Activated CD4-positive, alpha-beta T cell treated with anti-CD3 and anti-CD28 coated beads for 24 hours (primary cell): ENCODE measurements at places on chromosomes 2 and 18.

DNA sequence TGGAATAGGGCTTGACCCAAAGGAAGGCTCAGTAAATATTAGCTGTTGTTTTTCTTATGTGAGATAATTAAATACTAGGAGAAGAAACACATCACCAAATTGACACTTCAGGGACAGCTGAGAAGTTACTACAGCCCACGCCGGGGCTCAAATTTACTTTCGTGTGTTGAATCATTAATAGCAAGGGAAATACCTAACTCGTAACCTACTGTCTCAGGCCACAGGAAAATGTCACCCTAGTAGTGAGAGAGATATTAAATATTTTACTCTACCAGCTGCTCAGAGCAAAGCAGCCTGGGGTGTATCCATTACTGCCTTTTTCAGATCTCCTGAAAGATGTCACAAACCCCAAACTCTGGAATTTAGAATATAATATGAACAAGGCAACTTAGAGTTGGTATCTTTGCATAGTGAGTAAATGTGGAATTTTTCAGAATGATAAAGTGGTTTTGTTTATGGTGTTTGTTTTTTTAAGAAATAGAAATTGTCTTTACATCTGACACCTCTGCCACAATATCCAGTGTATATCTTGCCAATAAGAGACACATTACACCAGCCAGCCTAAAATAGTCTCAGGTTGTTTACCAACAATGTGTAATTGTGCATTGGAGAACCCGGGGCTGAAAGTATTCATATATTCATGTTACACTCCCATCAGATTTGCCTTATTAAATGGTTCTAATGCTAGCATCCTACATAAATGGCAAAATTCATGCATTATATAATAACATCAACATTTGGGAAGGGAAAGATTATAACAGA lies 48.4 kb downstream of the ATP8B1 start:
- no peak for DNase-seq

DNA sequence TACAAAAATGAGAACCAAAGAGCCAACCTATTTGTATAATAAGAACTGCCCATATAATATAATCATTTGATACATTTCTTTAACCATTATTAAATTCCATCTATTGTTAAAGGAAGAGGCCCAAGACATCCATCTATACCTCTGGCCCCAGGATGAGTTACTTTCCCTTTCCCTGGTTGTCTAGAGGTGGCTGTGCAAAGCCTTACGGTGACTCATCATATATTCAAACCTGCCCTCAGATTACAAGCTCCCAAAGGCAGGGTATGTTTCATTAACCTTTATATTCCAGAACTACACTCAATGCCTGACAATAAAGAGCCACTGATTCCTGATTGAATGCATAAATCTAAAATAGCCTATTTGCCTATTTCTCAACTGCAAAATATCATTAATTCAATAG lies 105.8 kb upstream of the PID1 start:
- DNase-seq: no peak

DNA sequence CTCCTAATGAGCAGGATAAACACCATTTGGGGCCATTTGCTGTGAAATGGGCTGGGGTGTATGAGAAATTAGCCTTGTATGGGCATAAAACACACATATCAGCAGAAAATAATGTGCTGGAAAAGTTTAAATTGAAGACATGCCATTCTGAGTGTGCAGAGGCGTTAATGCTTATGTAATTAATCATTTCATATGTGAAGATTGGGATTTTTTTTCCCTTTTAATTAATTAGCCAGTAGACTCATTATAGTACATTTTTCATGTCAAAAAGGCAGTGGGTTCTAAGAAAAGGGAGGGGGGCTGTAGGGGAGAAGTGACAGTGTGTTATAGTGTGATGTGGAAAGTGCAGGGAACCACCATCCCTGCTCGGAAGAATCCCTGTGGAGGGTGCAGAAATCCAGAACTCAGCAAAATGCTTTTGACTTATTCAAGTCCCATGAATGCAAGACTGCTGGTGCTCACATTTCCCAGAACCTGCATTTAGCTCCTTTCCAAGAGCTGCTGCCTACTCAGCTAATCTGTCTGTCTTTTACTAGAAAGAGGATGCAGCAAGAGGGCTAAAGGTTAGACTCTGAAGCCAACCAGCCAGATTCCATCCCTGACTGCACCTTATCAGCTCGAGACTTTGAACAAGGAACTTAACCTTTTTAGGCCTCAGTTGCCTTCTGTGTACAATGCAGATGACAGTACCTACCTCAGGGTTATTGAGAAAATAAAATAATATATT lies 11.6 kb upstream of the COX7A2L start:
- DNase-seq: no peak

GRCh38 chr2:60119778-60120177 lies 433.7 kb downstream of the BCL11A start:
- no peak for DNase-seq

DNA sequence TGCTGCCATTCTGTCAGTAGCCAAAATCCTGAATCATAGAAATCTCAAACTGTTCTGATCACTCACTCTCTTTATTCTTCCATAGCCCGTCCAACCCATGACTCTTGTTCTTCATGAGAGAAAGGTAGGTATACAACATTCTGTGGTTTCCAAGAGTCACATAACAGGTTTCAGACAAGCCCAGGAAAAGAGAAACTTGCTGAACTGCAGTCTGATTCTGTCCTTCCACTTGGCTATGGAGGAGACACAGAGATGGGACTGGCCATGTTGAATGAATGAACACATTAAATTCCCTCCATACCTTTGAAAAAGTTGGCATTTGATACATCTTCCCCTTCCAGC lies 880.2 kb upstream of the CELF4 start:
- no peak for DNase-seq

GRCh38 chr18:63131106-63131958 lies 188.2 kb downstream of the BCL2 start:
- peak; percentile 50 for DNase-seq

DNA sequence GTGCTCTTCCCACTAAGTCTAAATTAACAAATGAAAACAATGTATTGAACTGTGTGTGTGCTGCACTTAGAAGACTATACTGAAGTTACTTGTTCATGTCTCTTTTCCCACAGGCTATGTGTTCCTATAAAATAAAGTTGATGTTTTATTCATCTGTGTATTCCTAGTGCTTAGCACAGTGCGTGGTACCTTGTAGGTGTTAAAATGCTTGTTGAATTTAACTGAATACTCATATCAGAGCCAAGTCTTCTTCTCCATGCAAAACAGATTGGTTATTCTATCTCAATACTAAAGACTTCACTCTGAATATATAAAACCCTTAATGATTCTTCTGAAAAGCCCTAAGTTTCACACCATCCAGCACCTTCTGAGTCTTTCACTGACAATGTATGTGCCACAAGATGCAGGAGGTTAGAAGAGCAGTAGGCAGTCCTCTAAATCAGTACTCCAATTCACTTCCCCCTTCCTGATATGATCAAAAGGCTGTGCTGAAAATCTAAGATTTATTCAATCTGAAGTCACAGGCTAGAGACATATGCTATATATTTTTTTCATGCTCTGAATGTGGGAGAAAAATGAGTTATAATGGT lies 231.7 kb upstream of the CCDC150 start:
- no peak for DNase-seq

DNA sequence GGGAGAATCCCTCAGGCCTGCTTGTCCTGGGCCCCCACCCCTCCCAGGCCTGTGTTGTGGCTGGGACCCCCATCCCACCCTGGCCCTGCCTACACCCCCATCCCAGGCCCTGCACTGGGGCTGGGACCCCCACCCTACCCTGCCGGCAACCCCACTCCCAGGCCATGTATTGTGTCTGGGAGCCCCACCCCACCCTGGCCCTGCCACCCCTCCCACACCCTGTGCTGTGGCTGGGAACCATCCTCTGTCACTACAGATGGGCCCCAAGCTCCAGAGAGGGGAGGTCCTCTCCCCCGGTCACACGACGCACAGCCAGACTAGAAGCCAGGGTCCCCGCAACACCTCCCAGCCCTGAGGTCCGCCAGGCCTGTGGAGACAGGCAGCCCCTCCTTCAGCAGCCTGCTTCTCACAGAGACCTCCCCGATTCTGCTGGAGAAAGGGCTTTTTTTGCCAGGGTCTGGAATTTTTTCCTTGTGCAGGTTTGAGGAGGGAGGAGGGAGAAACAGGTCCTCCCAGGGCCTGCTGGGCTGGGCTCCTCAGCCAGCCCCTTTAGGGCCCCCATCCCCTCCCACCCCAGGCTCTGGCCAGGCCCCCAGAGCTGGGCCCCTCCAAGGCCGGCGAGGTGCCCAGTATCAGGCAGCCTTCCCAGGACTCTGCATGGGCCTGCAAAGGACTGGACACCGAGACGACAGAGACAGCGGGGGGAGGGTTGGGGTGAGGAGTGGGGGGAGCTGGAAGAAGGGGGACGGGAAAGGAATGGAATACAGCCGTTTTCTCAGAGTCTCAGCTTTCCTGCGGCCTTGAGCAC lies 28.0 kb downstream of the KIF1A start:
- DNase-seq: no peak

- DNase-seq: no peak
Measured at GRCh38 chr18:56470406-56471351, 167.7 kb downstream of the TXNL1 start.

DNA sequence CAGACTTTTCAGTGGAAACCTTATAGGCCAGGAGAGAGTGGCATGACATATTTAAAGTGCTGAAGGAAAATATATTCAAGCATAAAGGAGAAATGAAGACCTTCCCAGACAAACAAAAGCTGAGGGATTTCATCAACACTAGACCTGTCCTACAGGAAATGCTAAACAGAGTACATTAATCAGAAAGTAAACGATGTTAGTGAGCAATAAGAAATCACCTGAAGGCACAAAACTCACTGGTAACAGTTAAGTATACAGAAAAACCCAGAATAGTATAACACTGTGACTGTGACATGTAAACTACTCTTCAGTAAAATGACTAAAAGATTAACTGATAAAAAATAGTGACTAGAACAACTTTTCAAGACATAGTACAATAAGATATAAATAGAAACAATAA lies 87.4 kb downstream of the ATP8B1 start:
- no peak for DNase-seq

GRCh38 chr2:125543968-125544514 lies 1111.9 kb upstream of the GYPC start:
- no peak for DNase-seq

- no peak for DNase-seq
Measured at GRCh38 chr2:195124391-195125079, 532.5 kb upstream of the SLC39A10 start.

GRCh38 chr18:63346031-63346430 lies 21.0 kb downstream of the KDSR start:
- DNase-seq: no peak

DNA sequence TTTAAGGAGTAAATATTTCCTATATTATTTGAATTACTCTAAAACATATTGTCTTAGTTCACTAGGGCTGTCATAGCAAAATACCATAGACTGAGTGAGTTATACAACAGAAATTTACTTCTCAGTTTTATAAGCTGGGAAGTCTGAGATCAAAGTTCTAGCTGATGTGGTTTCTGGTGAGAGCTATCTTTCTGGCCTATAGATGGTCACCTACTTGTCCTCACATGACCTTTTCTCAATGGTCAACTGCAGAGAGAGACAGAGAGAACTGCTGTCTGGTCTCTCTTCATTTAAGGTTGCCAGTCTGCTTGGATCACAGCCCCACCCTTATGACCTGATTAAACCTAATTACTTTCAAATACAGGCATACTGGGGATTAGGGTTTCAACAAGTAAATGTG lies 490.9 kb downstream of the FBXO15 start:
- no peak for DNase-seq

GRCh38 chr2:190507135-190507534 lies 27.4 kb downstream of the NEMP2 start:
- no peak for DNase-seq

- no peak for DNase-seq
Measured at GRCh38 chr2:64652231-64653108, 1.2 kb downstream of the SERTAD2 start.

- DNase-seq: no peak
Measured at GRCh38 chr2:199216253-199216652, 241.5 kb downstream of the SATB2 start.
